Activated CD8-positive, alpha-beta memory T cell treated with anti-CD3 and anti-CD28 coated beads for 24 hours (primary cell): ENCODE measurements at places on chromosomes 4 and X.

- DNase-seq, result no peak
Observed at GRCh38 chr4:119261986-119262385, 49.5 kb downstream of the USP53 start.

GRCh38 chr4:38751341-38752010, 31.3 kb downstream of the TLR10 start:
- no peak for DNase-seq

- DNase-seq, result no peak
Observed at GRCh38 chrX:133285341-133285740, 67.2 kb upstream of the TFDP3 start.

DNA sequence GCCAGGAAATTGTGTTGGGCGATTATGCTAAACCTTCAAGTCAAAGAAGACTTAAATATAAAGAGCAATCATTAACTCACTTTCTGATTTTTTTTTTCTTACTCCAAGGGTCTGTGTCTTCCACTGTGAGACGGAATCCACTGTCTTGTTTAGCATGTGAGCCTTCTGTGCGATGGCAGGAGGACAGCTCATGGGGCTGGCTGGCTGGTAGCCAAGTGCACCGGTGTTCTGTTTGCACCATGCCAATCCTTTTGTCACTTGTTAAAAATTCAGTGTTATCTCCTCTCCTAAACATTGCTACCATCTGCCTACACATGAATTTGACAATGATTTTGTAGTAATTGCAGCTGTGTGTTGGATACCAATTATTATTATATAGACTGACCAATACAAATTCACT, 1056.3 kb upstream of the IGFBP7 start:
- no peak for DNase-seq

GRCh38 chrX:16873106-16873505, 2.9 kb upstream of the RBBP7 start:
- DNase-seq, result no peak

DNA sequence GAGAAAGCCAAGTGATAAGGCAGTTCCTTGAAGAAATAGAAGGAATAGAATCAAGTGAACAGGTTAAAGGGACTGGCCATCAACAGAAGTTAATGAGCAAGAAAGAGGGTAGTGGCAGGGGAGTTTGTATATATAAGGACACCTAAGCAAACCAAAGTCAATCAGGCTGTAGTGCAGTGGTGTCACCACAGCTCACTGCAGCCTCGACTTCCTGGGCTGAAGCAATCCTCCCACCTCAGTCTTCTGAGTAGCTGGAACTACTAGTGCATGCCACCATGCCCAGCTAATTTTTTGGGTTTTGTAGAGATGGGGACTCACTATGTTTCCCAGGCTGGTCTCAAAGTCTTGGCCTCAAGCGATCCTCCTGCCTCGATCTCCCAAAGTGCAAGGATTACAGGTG, 15.9 kb downstream of the ACOT9 start:
- DNase-seq, result no peak

- no peak for DNase-seq
Observed at GRCh38 chr4:2805712-2806389, 13.0 kb downstream of the SH3BP2 start.

- no peak for DNase-seq
Observed at GRCh38 chr4:118034053-118034785, at the start of gene NDST3. TSS of gene NDST3 (plus strand) at chr4:118034486. CDS start at chr4:118053911, 19,425 bp downstream.

GRCh38 chr4:100299046-100299840, 109.0 kb upstream of the DDIT4L start:
- no peak for DNase-seq

- no peak for DNase-seq
Observed at GRCh38 chrX:48598614-48599013, 1.3 kb downstream of the WDR13 start.

DNA sequence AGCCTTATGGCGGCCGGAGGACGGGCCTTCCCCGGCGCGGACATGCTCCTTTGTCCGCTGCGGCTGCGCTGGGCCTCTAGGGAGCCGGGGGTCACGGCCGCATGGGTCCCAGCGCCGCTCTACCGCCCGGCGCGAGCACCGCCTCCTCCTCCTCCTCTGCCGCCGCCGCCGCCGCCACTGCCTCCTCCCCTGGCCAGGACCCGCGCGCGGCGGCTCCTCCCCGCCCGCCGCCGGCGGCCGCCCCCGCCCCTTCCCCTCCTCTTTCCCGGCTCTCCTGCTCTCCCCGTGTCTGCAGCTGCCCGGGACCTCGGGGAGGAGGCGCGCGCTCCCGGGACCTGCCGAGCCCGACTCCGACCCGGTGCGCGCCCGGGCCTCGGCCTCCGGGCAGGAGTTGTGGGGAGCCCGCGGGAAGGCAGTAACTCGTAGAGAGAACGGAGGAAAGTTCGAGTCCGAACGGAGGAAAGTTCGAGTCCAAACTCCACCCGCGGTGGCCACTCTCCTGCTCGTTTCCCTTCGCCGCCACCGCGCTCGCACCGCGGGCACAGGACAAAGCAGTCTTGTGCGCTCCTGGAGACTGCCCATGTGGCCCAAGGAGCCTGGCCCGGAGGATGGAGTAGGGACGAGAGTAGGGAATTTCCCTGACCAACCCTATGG, at the start of gene ADGRA3:
Gene ADGRA3, minus strand, starts transcription at position 179 of the 654 bp plus-strand sequence. CDS start 282 bp downstream, outside the sequence.
- DNase-seq, result peak; percentile 74

DNA sequence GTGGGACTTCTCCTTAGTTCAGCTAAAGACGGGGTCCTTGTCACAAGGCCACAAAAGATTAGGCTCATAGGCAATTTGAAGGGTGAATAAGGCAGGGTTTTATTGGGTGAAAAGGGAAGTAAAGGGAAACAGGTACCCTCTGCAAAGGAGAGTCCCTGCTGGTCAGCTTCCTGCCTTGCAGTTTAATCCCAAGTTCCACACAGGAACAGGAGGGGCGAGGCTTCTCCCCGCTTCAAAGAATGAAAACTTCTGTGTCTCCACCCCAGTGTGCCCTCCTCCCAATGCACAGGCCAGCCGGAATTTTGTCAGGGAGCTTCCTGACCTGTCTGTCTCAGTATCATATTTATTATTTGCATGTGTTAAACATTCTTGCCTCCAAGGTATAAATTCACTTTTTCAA, 37.1 kb downstream of the ITM2A start:
- no peak for DNase-seq

GRCh38 chr4:126018274-126018673, 703.5 kb downstream of the FAT4 start:
- DNase-seq, result no peak

- DNase-seq, result no peak
Observed at GRCh38 chrX:13389501-13389900, 69.6 kb upstream of the ATXN3L start.

- DNase-seq, result no peak
Observed at GRCh38 chr4:8328866-8329559, 59.5 kb downstream of the HTRA3 start.

DNA sequence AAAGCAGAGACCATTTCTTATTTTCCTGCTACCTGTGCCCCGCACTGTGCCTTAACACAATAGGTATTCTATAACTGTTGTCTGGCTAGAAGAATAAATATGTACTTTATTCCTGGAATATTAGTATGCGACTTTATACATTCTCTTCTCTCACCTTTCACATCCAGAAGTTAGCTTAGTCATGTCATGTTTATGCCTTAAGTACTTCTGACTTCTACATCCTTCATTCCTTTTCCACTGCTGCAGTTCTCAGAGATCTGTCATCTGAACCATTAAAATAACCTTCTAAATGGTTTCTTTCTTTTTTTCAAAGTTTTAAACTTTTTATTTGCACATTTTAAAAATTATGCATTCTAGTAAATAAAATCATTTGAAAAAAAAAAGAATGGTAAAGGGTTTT, 34.4 kb downstream of the KIF4A start:
- DNase-seq, result no peak

DNA sequence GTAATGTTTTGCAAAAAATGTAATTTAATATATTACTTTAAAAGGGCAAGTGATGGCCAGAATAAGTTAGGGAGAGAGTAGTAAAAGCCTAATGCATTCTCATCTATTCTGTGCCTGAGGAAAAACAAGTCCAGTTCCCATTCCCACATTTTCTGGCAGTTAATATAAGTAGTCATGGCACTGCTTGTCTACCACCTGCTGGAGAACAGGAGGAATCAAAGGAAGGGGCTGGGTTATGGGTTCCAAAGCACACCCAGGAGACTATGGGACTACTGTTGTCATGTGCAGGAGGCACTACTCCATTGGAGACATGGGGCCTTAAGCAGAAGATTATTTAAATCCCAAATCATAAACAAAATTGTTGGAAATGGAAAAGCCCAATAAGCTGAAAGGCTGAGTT, 2618.6 kb downstream of the ARAP2 start:
- DNase-seq, result no peak

DNA sequence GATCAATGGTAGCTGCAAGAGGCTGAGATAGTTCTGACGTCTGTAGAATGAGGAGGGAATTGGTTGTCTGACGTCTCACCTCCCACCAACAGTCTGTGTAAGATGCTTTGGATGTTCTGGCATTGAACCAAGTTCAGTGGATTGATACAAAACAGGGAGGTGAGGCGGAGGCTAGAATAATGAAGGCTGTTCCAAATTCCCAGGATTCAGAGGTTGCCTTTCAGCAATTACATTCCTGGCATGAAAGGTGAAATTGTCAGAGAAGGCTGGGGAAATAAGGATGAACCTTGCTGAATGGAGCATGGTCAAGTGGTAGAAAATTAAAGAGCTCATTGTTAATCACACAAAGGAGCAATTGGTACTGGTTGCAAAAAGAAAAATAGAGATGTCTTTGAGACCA, 241.6 kb downstream of the FBXW7 start:
- no peak for DNase-seq

GRCh38 chr4:153901220-153901619, 112.3 kb upstream of the SFRP2 start:
- no peak for DNase-seq

- DNase-seq, result no peak
Observed at GRCh38 chr4:150570862-150571261, 11.1 kb upstream of the MAB21L2 start.

DNA sequence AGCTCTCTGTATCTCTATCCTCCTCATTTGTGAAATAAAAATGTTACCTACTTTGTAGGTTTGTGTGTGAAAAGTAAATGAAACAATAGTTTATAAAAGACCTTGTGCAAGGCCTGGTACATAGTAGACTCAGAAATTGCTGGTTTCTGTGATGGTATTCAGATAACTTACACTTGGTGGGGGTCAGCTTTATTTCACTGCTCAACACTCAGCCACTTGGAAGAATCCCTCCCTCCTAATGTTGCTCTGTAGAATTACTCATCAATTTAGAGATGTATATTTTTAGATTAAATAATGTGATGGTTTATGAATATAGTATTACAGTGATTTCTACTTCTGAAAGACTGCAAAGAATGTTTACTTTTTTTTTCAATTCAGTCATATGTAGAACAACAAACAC, 32.7 kb downstream of the SMARCAD1 start:
- no peak for DNase-seq

- DNase-seq, result peak; percentile 75
Observed at GRCh38 chr4:102868153-102868780, 525 bp upstream of the CISD2 start.

DNA sequence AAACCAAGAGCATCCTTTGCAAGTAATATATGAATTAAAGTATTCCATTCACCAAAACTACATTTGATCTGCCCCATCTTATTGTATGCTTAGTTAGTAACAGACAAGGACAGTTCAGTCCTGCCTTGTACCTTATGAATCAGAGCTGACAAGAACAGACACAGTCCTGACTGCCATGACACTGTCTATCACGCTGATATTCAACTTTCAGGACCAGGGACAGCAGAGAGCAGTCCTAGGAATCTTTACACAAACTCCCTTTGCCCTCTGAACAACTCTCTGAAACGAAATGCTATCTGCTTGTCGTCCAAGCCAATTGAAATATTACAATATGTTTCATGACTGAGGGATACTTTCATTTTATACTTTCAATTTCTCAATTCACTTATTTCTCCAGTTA, 268.6 kb upstream of the VCX start:
- DNase-seq, result no peak

- no peak for DNase-seq
Observed at GRCh38 chr4:148300877-148301276, 141.3 kb downstream of the NR3C2 start.

- DNase-seq, result no peak
Observed at GRCh38 chr4:149534779-149535178, 280.9 kb downstream of the IQCM start.

DNA sequence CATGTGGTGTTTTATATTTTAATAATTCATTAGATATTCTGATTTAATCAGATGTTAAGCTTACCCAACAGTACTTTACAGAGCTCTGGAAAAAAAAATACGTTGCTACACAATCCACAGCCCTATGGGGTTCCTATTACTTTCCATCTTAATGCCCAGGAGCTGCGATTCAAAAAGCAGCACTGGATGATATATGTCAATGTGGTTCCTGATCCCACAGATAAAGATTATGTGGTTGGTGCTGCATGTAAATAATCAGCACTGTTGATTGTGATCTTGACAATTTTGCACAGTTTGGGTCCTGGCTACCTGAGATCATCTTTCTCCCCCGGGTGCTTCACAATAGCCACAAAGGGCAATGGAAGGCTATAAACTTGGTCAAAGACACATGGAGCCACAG, 72.7 kb upstream of the DCLK2 start:
- no peak for DNase-seq

GRCh38 chr4:118280501-118281218, 72.1 kb downstream of the PRSS12 start:
- peak; percentile 60 for DNase-seq

GRCh38 chr4:10006231-10006600, 15.1 kb downstream of the SLC2A9 start:
- no peak for DNase-seq

DNA sequence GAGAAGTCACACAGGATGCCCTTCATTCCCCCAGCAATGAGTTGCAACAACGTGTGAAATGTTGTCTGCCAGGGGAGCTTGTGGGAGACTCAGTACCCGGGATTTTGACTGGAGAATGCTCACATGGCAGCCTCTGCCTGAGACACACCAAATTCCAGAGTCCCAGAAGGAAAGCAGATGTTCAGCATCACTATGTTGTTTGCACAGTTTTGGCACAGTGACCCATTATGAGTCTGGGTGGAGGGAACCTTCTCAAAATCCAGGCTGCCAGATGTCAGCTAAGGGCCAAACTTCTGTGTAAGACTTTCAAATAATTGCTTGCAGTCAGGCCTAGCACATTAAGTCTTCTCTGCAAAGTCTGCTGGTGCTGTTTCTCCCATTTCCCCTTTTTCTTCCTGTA, 1029.7 kb upstream of the TENM3 start:
- DNase-seq, result no peak

DNA sequence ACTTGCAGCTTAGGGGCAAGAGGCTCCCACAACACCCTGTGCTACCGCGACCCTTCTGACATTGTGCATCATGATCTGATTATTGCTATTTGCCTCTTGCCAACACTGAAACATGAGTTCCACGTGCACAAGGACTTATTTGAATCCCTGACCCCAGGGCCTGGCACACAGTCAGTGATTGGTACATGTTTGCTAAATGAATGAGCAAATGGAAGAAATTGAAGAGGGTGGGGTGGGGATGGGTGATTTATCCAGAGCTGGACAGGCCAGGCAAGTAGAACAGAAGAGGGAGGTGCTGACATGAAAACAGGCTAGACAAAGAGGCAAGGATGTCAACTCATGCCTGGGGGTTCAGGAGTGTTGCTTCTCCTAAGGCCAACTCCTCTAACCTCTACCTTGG, 24.9 kb upstream of the RPL39 start:
- DNase-seq, result no peak
